ENCODE measurements at places on chromosomes 1 and 21.

- no peak for DNase-seq
Measured at GRCh38 chr1:228161362-228161761, 4.2 kb upstream of the IBA57 start.

- peak; percentile 62 for DNase-seq
Measured at GRCh38 chr1:19209439-19209989, 552 bp downstream of the UBR4 start.

DNA sequence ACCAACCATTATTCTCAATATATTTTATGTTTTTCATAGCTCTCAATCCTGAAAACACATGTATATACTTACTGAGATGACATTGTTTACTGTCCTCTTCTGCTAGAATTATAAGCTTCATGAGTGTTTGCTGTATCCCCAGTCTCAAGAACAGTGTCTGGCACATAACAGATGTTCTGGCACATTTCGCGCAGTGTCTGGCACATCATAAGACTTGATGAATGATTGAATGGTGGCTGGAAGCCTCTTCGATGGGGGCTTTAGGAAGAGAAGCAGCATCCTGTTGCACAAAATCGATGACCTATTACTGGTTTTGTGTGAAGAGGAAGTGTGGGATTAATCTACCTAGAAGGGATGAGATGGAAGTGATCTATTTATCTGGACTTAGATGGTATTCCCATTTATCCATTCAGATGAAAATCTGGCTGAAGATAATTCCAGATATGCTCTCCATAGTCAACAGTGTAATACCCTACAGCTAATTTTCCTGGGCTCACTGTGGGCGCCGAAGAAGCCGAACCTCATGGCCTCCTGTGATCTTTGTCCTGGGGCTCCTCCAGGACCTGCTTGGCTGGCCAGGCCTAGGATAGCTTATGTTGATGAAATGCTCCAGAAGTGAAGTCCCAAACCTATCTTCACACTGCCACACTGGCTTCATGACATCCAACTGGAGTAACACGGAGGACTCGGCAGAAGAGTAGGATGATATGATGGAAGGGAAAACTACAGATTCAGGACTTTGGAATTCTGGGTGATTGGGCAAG, 26.5 kb downstream of the CD34 start:
- no peak for DNase-seq

DNA sequence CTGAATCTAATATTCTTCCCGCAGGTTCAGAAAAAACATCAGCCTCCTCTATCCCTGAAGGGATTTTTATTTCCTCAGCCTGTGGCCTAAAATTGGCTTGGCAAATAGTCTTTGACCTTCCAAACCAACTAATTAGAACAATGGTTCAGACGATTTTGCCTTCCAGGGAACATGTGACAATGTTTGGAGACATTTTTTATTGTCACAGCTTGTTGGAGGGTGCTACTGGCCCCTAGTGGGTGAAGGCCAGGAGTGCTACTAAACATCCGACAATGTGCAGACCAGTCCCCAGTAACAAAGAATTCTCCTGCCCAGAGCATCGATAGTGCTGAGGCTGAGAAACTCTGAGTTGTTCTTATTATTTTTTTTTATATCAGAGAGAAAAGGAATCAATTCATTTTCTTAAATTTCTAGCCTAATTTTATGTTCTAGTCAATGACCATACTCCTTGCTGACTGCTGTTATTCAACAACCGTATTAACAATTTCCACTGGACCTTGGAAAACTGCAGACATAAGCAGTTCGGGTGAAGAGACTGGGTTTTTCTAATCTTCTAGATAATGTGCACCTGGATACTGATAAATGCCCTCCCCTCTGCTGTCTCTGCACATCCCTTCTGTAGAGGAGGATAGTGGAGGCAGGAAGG, 280.7 kb downstream of the LMX1A start:
- no peak for DNase-seq

DNA sequence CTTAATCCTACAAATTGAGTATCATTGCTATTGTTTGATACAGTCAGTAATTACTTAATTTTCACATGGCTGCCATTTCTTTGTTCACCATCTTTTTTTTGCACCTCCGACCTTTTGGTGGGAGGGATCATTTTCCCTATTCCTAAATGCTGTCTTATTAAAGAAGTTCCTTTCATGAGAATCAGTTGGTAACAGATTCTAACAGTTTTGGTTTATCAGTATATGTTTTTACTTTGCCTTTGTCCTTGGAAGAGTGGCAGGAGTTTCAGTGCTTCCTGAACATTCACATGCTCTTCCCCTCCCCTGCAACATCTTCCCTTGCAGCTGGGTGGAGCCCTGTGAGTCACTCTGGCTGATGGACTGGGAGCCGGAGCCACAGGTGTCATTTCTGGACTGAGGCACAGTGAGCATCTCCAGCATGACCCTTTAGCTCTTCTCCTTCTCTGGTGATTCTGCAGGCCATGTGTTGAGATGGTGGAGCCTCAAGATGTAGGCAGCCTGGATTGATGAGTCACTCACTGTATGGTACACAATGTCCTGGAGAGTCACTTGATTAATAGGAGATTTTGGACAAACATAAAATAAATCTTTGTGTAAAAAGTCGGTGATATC, 217.7 kb downstream of the URB2 start:
- DNase-seq: no peak

GRCh38 chr1:44347280-44347679, 7.8 kb downstream of the ERI3 start:
- no peak for DNase-seq
